ENCODE measurements at places on chromosomes 5 and 9.

DNA sequence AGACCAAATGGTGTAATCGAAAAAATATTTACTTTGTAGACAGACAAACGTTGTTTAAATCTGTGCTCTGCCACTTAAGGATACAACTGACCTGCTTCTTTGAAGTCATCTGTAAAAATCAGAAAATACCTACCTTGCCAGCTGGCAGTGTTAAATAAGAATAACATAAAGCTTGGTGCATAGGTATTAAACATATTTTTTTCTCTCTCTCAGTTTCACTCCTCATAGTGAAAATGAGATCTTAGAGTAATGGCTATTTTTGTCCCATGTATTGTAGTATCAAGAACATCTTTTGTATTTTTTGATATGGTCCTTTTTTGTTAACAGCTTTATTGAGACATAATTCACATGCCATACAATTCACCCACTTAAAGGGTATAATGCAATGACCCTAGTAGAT is 17.9 kb upstream of the RANBP17 start:
- DNase-seq, result no peak

DNA sequence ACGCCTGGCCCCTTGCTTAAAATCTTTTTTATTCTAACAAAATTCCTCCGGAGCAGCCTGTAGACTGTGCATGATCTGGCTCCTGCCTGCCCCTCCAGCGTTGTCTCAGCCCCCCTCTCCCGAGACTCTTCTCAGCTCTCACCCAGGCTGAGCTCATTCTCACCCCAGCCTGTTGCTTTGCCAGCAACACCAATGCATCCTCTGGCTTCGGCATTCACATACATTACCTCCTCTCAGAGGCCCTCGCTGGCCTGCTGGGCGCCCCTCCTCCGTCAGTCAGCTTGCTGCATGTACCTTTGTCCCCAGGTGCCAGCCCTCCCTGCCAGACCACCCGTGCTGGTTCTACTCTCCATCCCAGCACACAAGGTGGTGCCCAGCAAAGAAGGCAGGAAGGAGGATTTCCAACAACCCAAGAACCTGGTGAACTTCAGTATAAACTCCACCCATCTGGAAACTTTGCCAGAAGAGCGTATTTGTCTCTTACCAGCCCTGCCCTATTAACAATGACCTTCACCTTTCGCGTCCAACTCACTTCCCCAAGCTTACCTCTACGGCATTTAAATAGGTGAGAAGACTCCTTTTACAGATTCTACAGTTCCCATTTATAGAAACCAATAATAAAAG is 35.0 kb downstream of the MYO10 start:
- no peak for DNase-seq

DNA sequence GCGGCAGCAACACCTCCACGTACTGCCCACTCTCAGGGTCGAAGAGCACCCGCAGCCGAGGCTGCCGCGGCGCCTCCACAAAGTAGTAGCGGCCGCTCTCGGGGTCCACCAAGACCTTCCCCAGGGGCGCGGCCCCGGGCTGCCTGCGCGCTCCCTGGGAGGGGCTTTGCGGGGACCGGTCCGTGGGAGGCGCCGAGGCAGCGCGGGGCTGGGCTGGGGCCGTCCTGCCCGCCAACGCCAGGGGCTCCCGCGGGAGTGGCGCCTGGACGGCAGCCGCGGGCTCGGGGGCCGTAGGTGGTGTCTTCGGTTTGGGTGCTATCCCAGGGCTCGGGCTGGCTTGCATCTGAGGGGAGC is 2.6 kb upstream of the MZB1 start:
- DNase-seq, result no peak

DNA sequence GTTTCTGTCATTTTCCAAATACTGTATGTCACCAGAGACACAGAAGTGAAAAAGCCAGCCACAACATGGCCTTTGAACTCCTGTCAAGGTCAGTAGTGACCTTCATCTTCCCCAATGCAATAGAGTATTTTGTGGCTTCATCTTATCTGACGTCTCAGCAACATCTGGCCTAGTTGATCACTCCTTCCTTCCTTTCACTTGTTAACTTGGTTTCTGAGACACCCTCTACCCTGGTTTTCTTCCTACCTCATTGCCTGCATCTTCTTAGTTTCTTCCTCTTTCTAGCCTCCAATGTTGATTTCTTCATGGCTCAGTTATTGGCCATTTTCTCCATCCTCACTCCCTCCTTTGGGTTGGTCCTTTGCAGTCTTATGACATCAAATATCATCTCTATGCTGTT is 36.3 kb downstream of the GLIS3 start:
- DNase-seq, result no peak

DNA sequence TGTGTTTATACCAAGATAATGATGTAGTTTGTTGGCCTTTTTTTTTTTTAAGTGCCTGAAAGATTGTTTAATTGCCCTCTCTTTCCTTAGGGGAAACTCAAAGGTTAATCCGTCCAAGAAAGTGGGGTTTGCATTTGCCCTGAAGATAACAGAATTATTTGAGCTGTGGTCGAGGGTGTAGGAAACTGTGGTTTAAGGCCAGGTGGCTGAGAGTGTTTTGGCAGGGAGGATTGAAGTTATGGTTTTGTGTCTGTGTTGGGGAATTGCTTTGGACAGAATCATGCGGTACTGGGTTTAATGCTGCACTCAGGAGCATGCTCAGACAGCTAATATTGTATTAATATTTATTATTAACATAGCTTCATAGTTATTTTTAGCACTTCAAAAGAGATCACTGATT is 509.8 kb downstream of the EBF1 start:
- no peak for DNase-seq

DNA sequence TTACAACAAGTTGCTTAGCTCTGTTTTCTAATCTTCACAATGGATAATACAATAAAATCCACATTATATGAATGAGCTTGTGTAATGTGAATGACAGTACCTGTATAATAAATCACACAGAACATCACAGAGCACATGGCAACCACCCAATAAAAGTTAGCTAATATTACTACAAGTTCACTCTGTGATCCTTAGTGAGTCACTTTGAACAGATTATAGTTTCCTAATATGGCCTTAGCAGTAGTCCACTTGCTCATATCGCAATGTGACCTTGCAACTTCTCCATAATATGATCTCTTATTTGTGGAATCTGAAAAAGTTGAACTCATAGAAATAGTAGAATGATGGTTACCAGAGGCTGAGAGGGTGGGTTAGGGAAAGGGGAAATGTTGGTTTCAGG is 361.3 kb downstream of the PTPRD start:
- no peak for DNase-seq

DNA sequence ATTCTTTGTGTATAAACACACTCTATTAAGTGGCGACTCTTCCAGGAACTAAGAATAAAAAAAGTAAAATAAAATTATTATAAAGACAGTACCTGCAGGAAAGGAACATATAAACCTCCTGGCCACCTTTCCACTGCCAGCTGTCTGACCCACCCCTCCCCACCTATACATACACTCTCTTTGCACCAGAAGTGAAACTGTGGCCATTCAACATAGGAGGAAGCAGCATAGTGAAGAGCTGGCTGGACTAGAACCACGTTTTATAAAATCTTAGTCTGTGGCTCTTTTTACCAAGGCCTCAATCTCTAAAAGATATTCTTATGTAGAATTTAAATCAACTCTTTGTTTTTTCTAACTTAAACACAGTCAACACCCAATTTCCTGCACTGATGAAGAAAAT is 289.6 kb downstream of the GABRB2 start:
- DNase-seq, result no peak

Measured in stimulated activated naive B cell treated with anti-CD40 and anti-IgM and Interleukin-4, amounts not matched to agents 10 μg/mL and 1 μg/mL and 100 μg/mL, for 72 hours (primary cell).